ENCODE measurements at places on chromosomes 2 and 18. TPM values are rescaled to one million over a fixed set of nuclear protein-coding genes. Genes with fewer than 3 reads are reported as not detected.

Gene GLB1L
- total RNA-seq: 2.7 TPM

Gene NEU4
- total RNA-seq: 0.22 TPM

Gene MRO
- 0.18 TPM for total RNA-seq

Gene MBP
- total RNA-seq: 10.8 TPM

Gene MAP2
- total RNA-seq: 15.9 TPM

Gene FOXI3
- total RNA-seq: 0.60 TPM

Gene MCEE
- 13.1 TPM for total RNA-seq
